ENCODE measurements at places on chromosomes 4 and X.

GRCh38 chr4:153472122-153473037, 6.2 kb downstream of the TMEM131L start:
- no peak for DNase-seq

GRCh38 chrX:120562569-120562926, 1.8 kb upstream of the CUL4B start:
- DNase-seq, result no peak

GRCh38 chr4:5658974-5659373, 49.4 kb downstream of the EVC2 start:
- DNase-seq, result no peak

GRCh38 chrX:119469313-119469635, 1.0 kb downstream of the SLC25A5 start:
- no peak for DNase-seq

GRCh38 chrX:118756101-118756500, 28.7 kb downstream of the IL13RA1 start:
- no peak for DNase-seq

DNA sequence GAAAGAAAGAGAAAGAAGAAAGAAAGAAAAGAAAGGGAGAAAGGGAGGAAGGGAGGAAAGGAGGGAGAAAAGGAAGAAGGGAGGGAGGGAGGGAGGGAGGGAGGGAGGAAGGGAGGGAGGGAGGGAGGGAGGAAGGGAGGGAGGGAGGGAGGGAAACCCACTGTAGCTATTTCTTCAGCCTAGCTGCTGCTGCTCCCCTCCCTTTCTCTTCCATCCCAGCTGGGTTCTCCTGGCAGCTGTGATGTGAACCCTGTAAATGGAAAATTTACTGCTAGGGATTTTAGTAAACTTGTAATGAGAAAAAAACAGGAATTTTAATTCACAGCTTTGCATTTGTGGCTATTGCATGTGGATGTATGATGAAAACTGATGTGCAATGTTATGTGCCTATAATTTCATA, 8.0 kb downstream of the NR0B1 start:
- no peak for DNase-seq

- DNase-seq, result no peak
Observed at GRCh38 chr4:119106036-119107000, 29.3 kb upstream of the MYOZ2 start.

DNA sequence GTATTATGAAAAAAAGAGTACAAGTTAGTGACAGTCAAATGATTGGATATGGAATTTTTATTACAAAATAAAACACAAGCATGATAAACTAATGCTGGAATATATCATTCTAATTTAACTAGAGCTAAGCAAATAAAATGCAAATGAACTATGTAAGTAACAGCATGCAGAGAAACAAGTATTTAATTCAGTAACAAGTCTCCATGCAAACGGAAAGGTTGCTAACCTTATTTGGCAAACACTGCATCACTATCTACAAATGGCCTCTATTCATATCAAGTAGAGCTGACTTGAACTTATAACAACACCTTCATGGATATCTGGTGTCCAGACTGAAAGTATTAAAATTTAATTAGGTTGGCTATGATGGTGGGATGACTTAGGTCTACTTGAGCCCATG, 15.4 kb downstream of the PPM1K start:
- no peak for DNase-seq

DNA sequence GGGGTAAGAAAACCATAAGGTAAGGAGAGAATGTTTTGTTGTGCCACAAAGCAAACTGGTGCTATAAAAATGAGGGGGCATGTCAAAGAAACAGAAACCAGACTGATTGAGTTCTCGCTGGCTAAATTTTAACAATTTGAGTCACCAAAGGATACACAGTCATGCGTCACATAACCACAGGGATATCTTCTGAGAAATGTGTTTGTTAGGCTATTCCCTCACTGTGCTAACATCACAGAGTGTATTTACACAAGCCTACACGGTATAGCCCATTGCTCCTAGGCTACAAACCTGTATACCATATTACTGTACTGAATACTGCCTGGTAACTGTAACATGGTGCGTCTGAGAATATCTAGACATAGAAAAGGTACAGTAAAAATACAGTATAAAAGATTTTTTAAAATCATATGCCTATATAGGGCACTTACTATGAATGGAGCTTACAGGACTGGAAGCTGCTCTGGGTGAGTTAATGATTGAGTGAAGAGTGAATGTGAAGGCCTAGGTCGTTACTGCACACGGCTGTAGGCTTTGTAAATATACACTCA, 50.1 kb downstream of the FBXW7 start:
- peak; percentile 8 for DNase-seq

DNA sequence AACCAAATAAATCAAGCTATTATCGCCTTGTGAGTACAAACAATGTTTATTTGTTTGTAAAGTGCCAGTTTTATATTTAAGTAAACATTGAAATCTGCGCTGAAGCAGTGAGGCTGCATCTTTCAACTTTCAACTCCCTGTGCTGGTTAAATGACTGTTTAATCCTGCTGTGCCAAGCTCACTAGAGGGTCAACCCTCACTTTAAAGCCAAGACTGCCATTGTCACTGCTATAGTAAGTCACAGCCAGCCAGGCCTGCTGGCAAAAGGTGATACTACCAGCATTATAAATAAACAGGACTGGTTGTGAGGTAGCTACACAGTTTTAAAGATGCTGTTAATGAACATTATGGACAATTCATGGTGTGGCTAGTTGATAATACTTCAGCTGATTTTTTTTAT, 34.6 kb downstream of the EFHC2 start:
- DNase-seq, result no peak

DNA sequence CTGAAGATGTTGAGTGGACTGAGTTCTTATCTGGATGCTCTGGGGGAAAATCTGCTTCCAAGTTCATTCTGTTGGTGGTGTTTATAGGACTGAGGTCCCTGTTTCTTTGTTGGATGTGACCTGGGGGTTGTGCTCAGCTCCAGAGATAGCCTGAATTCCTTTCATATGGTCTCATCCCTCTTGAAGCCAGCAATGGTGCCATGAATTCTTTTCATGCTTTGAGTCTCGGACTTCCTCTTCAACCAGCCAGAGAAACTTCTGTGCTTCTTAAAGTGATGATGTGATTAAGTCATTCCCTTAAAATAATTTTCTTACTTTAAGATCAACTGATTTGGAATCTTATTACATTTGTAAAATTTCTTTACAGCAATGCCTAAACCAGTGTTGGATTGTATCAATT, 233.8 kb upstream of the UGT8 start:
- no peak for DNase-seq

DNA sequence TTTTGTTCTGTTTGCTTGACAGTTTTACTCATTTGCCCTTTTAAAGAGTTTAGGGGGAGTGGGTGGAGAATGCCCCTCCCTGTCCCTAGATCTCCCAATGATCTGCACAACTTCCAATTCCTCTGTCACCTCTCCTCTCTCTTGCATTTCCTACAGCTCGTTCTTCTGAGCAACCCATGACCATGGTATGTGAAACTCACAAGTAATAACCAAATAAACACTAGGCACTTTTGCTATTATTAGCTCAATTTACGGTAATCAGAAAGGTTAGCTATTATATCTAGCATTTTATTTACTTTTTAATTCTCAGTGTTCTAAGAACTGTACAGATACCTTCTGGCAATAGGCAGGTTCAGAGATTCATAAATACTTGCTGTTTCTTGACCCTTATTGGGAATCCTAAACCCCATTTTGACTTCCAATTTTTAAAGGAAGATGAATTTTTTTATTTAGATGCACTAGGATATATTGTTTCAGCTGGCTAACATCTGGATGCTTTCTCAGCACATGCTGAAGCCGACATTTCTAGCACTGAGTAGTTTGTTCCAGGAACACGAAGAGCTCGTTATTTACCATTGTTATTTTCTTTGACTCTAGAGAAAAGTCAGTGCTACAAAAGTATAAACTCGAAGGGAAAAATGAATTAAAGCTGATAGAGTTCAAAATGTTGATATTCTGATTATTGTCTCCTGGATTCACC, 194.7 kb upstream of the TLL1 start:
- DNase-seq, result no peak

GRCh38 chr4:159673221-159673620, 570.3 kb downstream of the RAPGEF2 start:
- no peak for DNase-seq

GRCh38 chr4:48180234-48180633, 46.2 kb upstream of the TXK start:
- no peak for DNase-seq

DNA sequence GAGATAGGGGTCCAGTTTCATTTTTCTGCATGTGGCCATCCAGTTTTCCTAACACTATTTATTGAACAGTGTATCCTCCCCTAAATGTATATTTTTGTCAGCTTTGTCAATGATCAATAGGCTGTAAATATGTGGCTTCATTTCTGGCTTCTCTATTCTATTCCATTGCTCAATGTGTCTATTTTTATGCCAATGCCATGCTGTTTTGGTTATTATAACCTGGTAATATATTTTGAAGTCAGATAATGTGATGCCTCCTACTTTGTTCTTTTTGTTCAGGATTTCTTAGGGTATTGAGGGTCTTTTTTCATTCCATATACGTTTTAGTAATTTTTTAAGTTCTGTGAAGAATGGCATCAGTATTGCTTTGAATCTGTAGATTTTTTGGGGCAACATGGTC, 8.7 kb upstream of the CXCL3 start:
- no peak for DNase-seq

GRCh38 chr4:123249821-123250220, 146.8 kb upstream of the SPRY1 start:
- DNase-seq, result no peak

- no peak for DNase-seq
Observed at GRCh38 chrX:113741744-113742143, 842.1 kb upstream of the HTR2C start.

DNA sequence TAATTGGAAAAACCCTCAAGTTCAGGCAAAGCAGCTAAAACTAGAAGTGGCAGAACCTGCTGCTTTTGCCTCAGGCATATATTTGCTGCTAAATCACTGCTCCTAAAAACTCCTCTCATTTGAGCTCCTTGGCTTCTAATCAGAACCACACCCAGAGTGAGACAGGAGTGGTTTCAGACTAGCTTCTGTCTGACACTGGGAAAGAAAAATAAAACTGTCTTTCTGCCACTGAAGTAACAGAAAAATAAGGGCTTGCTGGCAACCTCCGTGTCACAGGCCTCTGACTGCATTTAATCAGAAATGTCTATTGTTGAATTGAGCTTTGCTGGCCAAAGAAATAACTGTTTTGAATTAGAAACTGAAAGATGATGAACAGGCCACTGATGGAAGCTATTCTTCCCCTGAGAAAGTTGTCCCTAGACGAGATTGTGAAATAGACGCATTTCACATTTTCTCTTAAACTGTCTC, 52.1 kb upstream of the RAP2C start:
- no peak for DNase-seq

GRCh38 chr4:2852481-2852921, 8.9 kb downstream of the ADD1 start:
- no peak for DNase-seq

DNA sequence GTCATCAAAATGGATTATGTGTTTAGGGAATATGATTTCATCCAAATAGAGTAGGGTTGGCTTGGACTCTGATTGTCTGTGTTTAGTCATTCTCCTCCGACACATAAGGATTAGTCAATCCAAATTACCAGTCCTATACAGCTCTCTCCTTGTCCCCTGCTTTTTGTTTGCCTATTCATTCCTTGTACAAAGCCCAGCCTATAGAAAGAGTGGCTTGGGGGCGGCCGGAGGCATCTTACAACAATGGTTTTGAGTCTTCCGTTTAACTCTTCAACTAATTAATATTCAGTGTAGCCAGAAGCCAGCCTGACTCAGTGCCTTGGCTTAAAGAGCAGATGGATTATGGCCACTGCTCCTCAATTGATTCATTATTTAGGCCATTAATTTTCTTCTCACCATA, 796.6 kb upstream of the POU3F4 start:
- no peak for DNase-seq

GRCh38 chr4:14919785-14920184, 82.5 kb upstream of the CPEB2 start:
- no peak for DNase-seq

- no peak for DNase-seq
Observed at GRCh38 chr4:120007896-120008436, 58.7 kb downstream of the MAD2L1 start.

DNA sequence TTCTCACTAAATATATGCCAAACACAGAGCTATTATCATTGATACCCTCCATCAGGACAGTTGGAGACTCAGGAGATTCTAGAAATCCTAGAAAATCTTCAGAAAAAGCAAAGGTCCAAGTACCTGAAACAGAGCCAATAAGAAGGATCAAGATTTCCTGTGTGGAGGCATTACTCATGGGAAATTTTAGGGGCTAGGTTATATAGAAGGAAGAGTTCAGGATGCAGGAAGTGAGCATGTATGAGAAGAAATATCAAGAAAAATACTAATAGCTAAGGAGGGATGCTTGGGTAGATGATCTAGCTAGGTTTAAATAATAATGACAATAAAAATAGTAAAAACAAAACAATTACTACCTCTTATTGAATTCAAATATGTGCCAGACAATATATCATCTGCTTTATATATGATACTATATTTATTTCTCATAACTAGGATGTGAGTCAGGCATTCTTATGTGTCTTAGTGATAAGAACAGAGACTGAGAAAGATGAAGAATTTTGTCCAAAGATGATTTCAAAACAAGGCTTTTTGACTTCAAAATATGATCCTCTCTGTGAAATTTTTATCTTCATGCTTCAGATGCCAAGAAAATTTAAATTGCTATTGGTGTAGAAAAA, 66.4 kb upstream of the HHIP start:
- no peak for DNase-seq
